Stimulated activated CD4-positive, alpha-beta T cell treated with anti-CD3 and anti-CD28 coated beads, Interleukin-1b, Interleukin-23, amount 100 ng/mL, for 48 hours (primary cell): ENCODE measurements at places on chromosomes 12 and 14.

- DNase-seq: no peak
Measured at GRCh38 chr14:69750495-69750894, 16.4 kb upstream of the SRSF5 start.

- peak; percentile 41 for DNase-seq
Measured at GRCh38 chr14:34981743-34982420, 910 bp upstream of the SRP54 start.

DNA sequence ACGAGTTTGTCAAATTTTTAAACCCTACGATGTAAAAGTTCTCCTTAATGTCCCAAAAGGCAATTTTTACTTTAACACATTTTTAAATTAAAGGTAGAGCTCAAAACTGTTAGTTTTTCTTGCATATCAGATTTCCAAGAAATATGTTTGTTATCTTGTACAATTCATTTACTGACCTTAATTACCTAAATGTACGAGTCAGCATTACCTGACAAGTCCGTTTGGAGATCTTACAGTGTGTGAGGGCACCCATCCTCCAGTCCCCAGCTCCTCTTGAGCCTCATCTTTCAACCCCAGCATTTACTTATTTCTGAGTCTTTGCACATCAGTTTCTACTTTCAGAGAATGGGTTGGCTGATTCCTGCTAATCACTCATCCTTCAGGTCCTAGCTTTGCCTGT lies 23.7 kb downstream of the PPM1H start:
- DNase-seq: no peak

DNA sequence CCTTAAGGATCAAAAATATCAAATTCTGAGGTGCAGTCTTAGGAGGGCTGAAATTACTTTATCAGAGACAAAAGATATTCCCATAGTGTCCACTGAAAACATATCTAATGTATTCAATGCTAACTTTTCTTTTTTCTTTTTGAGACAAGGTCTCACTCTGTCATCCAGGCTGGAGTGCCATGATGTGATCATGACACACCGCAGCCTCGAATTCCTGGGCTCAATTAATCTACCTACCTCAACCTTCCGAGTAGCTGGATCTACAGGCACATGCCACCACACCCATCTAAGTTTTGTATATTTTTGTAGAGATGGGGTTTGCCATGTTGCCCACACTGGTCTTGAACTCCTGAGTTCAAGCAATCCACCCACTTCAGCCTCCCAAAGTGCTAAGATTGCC lies 68.3 kb downstream of the ZC3H14 start:
- DNase-seq: no peak

DNA sequence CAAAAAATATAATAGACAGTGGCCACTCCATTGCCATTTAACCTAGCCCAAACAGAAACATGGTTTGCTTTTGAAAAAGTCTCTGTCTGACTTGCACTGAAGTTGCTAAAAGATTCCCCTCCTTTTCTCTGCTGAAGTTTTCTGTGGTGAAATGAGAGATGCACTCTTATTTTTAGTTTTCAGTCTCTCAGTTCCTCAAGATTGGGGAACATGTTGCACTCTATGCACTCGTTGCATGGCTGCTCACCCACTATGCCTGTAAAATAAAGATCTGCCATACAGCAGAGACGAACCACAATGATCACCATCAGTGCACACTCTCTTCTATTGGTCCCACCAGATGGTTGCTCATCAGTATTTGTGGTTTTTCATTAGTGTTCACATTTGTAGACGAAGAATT lies 13.1 kb upstream of the DAAM1 start:
- DNase-seq: no peak

- DNase-seq: no peak
Measured at GRCh38 chr12:94074216-94074979, 74.0 kb upstream of the PLXNC1 start.
